NCI-H510A treated with DMSO at 0.1 percent for 48 hours (cell line): ENCODE measurements at places on chromosomes 13 and 19.

DNA sequence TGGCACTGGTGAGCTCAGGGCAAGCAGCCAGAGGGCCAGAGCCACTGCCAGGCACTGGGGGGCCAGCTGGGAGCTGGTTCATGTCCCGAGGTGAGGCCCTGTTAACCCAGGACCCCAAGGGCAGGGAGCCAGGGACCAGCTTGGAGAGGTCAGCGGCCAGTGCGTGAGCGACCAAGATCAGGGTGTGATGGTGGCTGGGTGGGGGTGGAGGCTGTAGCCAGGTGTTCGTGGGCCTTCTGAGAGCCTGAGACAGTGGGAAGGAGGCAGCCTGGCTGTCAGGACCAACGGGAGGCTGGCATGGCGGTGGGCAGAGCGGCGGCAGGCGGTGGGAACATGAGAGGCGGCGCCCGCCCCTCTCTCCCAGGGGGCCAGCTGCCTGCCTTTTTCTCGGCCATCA lies 8.1 kb upstream of the KPTN start:
- no peak for DNase-seq

- peak; percentile 80 for DNase-seq
Observed at GRCh38 chr19:58326914-58327726, at the start of gene ZSCAN22. TSS of gene ZSCAN22 (plus strand) at chr19:58326994. CDS start at chr19:58334803, 7,809 bp downstream.

- no peak for DNase-seq
Observed at GRCh38 chr19:18317961-18318800, 4.7 kb downstream of the LSM4 start.

DNA sequence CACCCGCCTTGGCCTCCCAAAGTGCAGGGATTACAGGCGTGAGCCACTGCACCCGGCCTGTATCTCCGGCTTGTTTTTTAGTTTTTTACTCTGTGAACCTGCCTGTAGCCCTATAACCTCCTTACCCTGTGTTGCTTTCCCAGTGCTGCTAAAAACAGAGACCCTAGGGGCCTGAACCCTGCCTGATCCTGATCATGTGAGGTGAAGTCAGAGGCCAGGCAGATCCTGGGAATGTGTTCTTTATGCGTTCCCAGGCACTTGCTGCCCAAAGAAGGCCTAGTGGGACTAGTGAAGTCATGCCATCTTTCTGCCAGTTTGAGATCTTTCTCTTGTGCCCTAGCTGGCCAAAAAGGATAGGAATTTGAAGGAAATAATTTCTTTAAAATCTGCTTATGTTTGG lies 4.6 kb downstream of the UBA2 start:
- DNase-seq = no peak

GRCh38 chr19:42306646-42307045 lies 4.2 kb upstream of the PAFAH1B3 start:
- DNase-seq = no peak

- no peak for DNase-seq
Observed at GRCh38 chr19:47075941-47076340, 27.5 kb upstream of the TMEM160 start.
